ENCODE measurements at places on chromosomes 13 and 19.

DNA sequence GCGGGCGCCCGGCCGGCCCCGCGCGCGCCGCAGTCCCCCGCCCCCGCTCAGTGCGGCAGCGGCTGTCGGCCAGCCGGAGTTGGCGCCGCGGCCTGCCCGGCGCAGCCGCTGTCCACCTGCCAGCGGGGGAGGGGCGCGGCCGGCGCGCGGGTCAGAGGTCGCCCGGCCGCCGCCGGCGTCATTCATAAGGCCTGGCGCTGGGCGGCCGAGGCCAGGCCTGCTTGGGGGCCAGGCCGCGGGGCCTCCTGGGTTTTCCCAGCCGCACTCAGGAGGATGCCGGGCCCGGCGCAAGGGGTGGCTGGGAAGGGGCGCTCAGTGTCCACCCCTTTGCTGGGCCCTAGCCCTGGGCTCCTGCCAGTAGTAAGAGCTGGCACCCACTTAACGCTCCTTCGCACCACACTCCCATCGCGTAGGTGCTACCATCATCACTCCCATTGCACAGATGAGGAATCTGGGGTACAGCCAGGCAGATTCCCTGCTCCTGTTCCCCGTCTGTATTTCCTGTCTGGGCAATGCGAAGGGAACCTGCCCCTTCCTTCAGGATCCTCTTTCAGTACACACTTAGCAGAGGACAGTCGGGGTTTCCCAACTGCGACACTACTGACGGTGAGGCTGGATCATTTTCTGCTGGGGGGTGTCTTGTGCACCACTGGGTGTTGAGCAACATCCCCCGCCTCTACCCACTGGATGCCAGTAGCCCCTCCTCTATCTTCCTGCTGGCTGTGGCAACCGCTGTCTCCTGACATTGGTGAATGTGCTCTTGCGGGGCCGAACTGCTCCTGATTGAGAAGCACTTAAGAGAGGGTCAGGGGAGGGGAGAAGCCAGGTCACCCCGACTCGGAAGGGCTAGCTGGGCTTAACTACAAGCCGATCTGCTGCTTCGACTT, 846 bp upstream of the PRKACA start:
- no peak for DNase-seq

- DNase-seq = no peak
Measured at GRCh38 chr19:17078036-17078919, 2.7 kb downstream of the MYO9B start.

- no peak for DNase-seq
Measured at GRCh38 chr19:6393983-6394412, 1.0 kb upstream of the GTF2F1 start.

- DNase-seq = no peak
Measured at GRCh38 chr19:17447704-17448130, 751 bp downstream of the TMEM221 start.

DNA sequence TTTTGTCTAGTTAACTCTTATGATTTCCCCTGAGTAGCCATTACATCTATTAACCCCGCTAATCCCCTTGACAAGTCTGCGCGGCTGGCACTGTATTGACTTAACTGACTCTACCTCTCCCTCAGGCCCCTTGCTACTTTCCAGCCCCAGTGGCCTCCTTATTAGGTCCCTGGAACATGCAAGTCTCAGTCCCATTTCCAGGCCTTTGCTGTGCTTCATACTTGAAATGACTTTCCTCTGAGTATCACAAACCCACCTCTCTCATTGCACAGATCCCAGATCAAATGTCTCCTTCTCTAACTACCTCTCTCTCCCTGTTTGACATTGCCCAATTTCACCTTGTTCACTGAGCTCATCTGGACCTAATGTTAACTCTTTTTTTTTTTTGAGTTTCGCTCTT, 13.2 kb downstream of the SPACA6 start:
- DNase-seq = no peak

- DNase-seq = no peak
Measured at GRCh38 chr13:104837756-104838155, 1697.7 kb downstream of the EFNB2 start.

GRCh38 chr13:22073718-22074117, 402.8 kb downstream of the FGF9 start:
- DNase-seq = peak; percentile 19

GRCh38 chr13:53048880-53049279, 20.3 kb downstream of the OLFM4 start:
- DNase-seq = no peak

- DNase-seq = no peak
Measured at GRCh38 chr19:20102097-20102496, 24.3 kb downstream of the ZNF90 start.

GRCh38 chr19:34979819-34980640, 16.0 kb upstream of the ZNF792 start:
- DNase-seq = no peak

GRCh38 chr19:35223862-35224505, 4.6 kb downstream of the FAM187B start:
- no peak for DNase-seq

DNA sequence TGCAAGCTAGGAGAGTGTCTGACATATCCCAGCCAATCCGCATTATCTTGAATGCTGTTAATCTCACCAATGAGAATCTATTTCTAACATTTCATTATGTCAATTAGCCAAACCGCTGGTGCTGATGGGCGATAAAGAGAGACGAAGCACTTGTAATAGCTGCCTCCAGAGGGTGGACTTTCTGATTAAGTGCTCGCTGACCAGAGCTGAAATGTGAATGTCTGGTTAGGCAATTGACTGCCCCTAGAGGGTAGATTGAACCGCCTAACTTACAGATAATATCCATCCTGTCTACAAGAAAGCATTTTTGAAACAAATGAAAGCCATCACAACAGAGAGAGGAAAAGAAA, 552 bp upstream of the GRWD1 start:
- DNase-seq = peak; percentile 78

DNA sequence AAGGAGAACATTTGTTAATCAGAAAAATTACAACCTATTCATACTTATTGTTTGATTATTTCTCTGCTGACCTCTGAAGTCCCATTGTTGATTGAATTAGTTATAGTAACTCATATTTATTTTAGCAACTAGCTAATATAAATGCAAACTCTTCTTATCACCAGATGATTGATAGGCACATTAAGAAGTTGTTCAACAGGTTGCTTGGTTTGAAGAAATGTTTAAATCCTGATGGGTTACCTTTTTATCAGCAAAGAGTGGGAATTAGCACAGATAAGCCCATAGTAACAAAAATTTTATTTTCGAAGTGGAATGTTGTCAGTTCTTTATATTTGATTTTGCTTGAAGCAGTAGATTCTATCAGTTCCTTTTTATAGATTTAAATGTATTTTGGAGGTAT, 44.4 kb downstream of the KLF5 start:
- DNase-seq = no peak

DNA sequence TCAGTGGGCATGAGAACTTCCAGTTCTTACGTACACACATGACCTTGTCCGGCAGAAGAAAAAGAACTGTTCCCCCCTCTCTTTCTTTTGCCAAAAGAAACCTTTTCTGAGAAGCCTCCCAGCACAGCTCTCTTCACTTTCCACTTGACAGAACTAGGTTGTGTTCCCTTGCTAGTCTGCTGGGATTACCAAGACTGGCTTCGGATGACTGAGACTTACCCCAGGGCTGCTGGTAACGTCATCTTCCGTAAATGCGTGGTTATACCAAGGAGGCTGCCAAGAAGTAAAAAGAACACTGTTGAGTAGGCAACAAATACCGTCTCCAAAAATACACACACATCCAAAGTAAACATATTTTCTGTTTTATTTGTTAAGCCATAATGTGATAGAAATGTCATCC, 908.2 kb downstream of the EFNB2 start:
- no peak for DNase-seq

All from GM20000 (cell line).